ENCODE measurements at places on chromosomes 6 and 20.

DNA sequence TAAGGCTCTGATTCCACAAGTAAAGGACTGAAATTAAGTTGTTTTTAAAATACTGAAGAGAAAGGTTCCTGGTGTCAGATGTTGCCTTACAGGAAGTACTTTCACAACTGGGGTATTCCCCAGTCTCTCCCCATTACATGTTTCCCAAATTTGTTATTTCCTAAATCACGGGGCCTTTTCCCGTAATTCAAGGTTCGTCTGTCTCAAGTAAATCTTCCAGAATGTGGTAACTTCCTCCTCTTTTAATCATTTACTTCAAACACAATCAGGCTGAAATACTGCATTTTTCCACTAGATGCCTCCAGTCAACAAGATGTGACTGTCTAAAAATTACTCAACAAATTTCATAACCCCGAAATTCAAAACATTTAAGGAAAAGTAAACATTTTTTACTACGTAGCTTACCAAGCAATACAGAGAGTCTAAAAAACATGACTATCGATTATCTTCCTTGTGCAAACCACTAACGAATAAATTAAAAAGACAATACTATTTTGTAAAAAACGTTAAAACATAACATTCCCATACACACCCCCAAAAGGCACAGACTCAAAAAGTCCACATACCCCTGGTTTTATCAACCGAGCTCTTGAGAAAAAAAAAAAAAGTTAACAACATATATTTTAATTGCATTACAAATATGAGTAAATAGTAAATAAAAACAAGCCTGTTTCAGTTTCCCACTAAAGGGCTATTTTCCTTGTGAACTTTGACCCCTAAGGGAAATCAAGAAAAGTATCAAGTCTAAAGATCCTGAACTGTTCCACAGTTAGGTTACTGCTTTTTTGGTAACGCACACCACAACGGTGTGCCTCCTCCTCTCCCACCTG lies 1.7 kb downstream of the SOD2 start:
- peak; percentile 85 for DNase-seq

DNA sequence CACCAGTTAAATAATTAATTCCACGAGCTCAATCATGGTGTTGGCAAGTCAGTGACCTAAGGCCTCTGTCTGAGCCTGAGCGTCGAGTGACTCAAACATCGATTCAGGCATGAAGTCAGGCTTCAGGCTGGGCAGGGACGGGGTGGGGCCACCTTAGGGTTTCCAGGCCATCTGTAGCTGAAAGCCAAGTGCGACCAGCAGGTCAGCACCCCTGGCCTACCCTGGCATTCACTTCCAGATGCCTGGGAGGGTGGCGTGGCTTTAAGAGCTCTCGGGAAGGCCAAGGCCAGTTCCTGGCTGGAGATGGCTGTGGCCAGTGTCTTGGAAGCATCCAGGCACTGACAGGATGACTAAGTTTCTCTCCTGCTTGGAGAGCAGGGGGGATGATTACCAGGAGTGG lies 113.4 kb downstream of the DACT2 start:
- DNase-seq = no peak

GRCh38 chr20:64003960-64004725 lies 23.2 kb downstream of the PRPF6 start:
- no peak for DNase-seq

GRCh38 chr20:49885558-49886332 lies 29.6 kb downstream of the SPATA2 start:
- DNase-seq = no peak

DNA sequence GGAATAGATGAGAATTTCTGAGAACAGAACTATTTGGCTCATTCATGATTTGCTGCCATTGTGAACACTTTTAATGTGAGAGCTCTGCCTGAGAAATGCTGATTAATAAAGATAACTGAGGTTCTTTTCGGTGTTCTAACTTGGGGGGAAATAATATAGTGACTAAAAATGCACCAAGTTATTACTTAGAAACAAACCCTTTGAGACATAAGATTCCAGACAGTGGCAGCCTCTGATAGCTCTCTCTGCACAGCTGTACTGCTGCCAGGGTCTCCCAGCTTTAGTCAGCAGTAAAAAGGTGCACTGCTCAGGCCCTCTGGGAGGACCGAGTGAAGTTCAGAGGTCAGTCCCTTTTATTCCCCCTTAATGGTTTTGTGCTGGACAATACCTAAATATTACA lies 2.5 kb upstream of the PRDM1 start:
- no peak for DNase-seq

DNA sequence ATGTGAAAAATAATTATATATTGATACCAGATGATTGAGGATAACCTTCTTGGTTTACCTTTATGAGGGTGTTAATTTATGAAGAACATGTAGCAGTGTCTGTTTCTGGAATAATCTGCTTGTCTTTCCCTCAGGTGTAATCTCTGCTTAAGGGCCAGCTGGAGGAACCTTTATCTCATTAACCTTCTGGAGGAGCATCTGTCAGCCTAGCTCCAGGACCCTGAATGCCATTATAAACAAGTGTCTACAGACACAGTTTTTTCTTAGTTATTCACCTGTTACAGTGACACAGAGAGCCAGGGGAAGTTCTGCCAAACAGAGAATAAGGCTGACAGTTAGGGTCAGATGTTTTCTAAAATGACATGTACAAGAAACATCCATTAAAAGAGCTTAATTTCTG lies at the start of gene IMPG1:
TSS of gene IMPG1 (minus strand) at position 101 of the 400 bp plus-strand sequence. CDS start 174 bp downstream, outside the sequence.
- no peak for DNase-seq

DNA sequence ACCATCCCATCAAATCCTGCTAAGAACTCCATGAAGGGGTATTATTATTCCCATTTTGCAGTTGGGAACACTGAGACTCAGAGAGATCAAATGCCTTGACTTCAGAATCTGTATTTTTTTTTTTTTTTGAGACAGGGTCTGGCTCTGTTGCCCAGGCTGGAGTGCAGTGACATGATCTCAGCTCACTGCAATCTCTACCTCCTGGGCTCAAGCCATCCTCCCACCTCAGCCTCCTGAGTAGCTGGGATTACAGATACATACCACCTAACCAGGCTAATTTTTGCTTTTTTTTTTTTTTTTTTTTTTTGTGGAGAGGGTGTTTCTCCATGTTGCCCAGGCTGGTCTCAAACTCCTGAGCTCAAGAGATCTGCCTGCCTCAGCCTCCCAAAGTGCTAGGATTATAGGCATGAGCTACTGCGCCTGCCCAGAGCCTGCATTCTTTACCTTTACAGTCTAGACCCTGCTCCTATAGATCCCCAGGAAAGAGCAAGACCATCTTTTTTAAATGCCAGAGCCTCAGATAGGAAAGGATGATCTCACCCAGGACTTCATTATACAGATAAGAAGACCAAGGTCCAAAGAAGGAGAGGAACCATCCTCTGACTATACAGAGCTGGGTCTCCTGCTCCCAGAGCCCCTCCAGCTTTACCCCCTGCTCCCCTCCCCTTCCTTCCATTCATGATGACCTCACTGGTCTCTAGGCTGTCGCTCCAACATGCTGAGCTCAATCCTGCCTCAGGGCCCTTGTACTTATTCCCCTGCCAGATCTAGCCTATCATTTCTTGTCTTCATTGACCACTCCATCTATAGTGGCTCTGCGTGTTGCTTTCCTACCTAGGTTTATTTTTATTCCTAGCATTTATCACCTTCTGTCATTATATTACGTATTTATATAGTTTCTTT lies 138.6 kb downstream of the CEBPB start:
- DNase-seq = no peak

- no peak for DNase-seq
Observed at GRCh38 chr20:63750807-63751470, 11.4 kb downstream of the SLC2A4RG start.

- DNase-seq = no peak
Observed at GRCh38 chr20:6513599-6513998, 253.9 kb upstream of the BMP2 start.

GRCh38 chr20:47799116-47799715 lies 13.9 kb upstream of the SULF2 start:
- no peak for DNase-seq

GRCh38 chr6:7185561-7185960 lies 77.8 kb downstream of the RREB1 start:
- no peak for DNase-seq

DNA sequence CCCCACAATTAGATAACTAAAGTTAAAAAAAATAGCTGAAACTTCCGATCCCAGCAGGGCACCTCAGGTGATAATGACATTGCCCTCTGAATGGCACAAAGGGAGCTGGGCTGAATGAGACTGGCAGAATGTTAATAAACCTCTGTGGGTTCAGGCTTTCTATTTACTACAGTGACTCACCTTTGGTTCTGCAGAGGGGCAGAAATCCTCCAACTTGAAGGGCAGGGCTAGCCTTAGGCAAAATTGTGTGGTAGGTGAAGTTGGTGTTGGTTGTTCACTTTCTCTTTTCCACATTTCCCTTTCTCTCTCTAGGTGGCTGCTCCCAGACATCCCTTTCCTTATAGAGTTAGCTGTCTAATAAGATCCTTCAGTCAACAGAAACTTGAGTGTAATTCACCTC lies 625.2 kb downstream of the EPM2A start:
- no peak for DNase-seq

- peak; percentile 33 for DNase-seq
Observed at GRCh38 chr6:105849746-105850145, 236.4 kb upstream of the PRDM1 start.

DNA sequence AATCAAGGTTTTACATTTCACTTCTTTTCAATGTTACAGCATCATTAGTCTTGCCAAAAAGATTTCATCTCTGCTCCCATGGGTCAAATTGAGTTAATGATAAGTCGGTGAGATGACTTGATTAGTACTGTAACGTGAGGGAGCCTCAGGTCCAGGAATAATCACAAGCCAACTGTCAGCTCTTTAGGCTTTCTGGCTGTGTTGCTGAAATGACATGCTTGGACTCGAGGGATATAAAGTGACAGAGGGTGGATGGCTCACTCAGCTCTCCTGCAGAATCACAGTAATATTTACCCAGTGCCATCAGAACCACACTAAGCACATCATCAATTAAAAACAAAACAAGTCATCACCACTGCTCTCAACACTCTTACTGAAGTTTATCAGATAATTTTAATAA lies 196.2 kb upstream of the THEMIS start:
- DNase-seq = no peak

GRCh38 chr6:157486572-157486971 lies 105.6 kb downstream of the ZDHHC14 start:
- no peak for DNase-seq

DNA sequence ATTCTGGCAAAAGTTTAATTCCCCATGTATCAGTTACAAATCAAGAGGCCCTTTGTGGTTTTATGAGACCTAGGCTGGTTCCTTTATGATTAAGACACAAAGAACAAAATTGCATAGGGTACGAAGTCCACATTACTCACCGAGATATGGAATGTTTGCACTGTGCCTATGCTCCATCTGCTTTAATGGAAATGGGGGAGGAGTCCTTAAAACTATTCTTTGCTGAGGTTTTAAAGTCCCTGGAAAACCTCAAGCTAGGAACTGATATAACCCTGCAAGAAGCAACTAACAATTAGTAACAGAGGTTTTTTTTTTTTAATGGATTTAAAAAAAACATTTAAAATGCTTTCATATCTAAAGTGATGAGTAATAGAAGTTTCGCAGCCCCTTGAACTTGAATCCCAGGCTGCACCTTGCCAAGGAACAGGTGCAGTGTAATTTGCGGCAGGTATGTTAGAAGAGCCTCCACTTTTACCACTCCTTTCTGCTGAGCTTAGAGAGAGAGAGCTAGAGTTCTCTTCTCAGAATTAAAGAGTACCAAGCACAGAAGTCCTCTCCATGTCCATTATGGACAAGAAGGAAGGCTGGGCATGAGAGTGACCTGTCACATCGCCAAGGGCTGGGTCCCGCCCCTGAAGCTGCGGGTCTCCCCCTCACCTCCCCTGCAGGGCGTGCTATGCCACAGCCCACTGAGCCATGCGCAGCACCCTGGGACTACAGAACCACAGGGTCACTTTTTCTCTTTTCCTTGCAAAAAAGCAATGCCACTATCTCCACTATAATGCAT lies 2.3 kb downstream of the SERPINB1 start:
- no peak for DNase-seq

GRCh38 chr6:18268066-18268465 lies 3.7 kb upstream of the DEK start:
- DNase-seq = no peak

- peak; percentile 96 for DNase-seq
Observed at GRCh38 chr6:134195164-134195906, 122.6 kb downstream of the SGK1 start.

DNA sequence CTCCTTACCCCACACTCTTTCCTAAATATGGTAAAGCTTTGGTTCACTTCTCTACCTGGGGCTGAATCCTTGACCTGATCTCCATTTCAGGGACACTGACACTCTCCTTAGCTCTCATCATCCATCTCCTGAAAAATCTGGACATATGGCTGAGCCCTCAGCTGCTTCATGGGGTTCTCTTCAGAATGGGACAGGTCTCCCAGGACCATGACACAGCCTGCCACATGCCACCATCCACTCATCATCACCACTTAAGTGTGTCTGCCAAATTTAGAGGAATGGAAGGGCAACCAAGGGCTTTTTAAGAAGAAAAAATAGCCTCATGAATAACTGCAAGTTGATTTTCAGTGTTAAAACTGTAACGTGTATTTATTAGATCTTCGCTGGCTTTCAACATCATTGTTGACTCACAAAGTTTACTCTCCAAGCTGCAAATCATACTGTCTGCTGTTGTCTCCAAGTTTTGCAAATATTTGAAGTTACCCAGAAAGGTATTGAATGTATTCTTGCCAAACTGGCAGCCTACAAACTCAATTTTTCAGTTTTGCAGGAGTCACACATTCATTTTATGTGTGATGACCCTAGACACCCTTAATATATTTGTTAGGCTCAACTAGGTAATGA lies 41.1 kb downstream of the HS3ST5 start:
- no peak for DNase-seq

GRCh38 chr6:158654498-158654897 lies 4.6 kb downstream of the SYTL3 start:
- DNase-seq = no peak

DNA sequence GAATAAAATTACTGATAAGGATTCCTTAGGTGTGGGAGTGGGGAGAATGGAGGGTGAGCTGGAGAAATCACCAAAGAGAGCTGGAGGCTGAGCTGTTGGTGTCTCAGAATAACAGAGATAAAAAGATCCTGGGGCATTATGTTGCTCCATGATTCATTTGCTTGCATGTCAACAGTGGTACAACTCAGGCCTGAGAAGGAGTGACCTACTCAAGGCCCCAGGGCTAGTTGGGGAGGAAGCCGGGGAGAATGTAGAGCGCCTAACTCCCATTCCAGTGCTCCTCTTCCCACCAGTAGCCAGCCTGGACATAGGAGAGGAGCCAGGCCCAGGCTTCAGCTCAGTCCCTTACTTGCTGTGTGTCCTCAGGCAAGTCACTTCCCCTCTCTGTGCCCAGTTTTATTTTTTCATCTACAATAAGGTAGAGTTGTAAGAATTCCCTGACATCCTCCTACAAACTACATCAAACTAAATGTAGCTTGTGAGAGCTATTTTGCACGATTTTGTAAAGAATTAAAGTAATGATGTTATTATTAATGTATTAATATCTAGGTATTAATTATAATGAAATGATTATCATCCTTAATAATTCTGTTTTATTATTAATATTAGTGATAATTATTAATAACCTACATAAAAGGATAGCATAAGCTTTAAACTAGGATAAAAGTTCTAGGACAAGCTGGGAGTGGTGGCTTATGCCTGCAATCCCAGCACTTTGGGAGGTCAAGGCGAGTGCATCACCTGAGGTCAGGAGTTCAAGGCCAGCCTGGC lies 250.9 kb upstream of the SULF2 start:
- no peak for DNase-seq

- DNase-seq = peak; percentile 9
Observed at GRCh38 chr6:166586424-166587156, at the start of gene RAMACL. Gene RAMACL, minus strand, starts transcription at chr6:166586678. Its CDS starts 201 bp downstream, at chr6:166586477.

Measured in erythroblast (primary cell).